GF-D8 (cell line): ENCODE measurements at places on chromosomes 7 and 10.

GRCh38 chr7:149850007-149850594 is 11.9 kb downstream of the ZNF862 start:
- no peak for DNase-seq

- no peak for DNase-seq
Observed at GRCh38 chr10:78398382-78398781, 364.7 kb downstream of the RPS24 start.

GRCh38 chr10:69209787-69210484 is 10.2 kb upstream of the HKDC1 start:
- DNase-seq = no peak

- no peak for DNase-seq
Observed at GRCh38 chr7:151256410-151257045, 8.0 kb upstream of the SMARCD3 start.

- DNase-seq = no peak
Observed at GRCh38 chr10:71547876-71548846, 151.4 kb downstream of the CDH23 start.

GRCh38 chr10:129462257-129462795 is 4.7 kb upstream of the MGMT start:
- no peak for DNase-seq

- no peak for DNase-seq
Observed at GRCh38 chr10:74854610-74855009, 28.2 kb downstream of the KAT6B start.

GRCh38 chr10:33706191-33706590 is 371.7 kb upstream of the NRP1 start:
- DNase-seq = no peak

GRCh38 chr7:100763556-100764140 is 30.3 kb downstream of the ZAN start:
- no peak for DNase-seq

DNA sequence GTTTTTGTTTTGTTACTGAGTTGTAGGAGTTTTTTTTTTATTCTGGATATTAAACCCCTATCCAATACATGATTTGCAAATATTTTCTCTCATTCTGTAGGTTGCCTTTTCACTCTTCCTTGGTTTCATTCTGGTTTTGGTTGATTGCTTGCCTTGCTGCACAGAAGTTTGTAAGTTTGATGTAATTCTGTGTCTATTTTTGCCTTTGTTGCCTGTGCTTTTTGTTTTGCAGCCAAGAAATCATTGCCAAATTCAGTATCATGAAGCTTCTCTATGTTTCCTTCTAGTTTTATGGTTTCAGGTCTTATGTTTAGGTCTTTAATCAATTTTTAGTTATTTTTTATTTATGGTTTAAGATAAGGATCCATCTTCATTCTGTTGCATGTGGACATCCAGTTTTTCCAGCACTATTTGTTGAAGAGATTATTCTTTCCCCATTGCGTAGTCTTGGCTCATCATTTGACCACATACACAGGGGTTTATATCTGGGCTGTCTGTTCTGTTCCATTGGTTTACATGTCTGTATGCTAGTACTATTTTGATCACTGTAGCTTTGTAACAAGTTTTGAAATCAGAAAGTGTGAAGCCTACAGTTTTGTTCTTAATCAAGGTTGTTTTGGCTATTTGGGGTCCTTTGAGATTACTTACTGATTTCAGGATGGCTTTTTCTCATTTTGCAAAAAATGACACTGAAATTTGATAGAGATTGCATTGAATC is 26.4 kb downstream of the BMPR1A start:
- DNase-seq = no peak

- DNase-seq = no peak
Observed at GRCh38 chr7:51113962-51114361, 202.6 kb downstream of the COBL start.

- no peak for DNase-seq
Observed at GRCh38 chr7:110804501-110804900, 286.4 kb upstream of the LRRN3 start.

DNA sequence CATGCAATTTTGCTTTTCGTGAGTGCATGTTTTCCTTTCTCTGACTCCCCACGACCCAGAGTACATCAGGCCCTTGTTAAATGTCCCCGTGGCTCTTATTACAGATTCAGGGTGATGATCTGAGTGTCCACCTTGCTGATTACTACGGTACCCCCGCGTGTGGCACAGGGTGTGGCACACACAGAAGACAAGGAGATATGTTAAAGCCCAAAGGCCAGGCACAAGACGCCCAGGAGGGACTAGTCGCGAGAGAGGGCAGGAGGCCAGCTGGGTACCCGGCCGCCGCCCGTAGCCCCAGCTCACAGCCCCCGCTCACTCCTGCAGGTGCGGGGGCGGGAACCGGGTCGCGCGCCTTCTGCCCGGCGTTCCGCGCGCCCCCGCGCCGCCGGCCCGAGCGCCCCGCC is 281 bp upstream of the EXOC6 start:
- no peak for DNase-seq

DNA sequence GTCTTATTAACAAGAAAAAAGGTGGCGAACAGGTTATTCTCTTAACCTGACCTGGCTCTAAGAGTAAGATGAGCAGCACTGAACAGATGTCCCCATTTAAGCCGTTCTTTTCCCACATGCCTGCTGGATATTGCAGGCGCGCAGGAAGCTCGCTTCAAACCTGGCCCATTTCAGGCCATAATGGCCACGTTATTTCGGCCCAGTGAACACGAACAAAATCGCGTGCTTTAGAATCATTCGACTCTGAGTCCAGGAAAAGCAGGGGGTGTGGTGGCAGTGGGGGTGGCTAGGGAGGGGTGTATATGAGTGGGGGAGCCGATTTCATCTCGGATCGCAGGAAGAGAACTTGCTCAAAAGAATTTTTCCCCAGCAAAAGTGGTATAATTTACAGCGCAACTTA is 6.6 kb upstream of the SP8 start:
- no peak for DNase-seq

DNA sequence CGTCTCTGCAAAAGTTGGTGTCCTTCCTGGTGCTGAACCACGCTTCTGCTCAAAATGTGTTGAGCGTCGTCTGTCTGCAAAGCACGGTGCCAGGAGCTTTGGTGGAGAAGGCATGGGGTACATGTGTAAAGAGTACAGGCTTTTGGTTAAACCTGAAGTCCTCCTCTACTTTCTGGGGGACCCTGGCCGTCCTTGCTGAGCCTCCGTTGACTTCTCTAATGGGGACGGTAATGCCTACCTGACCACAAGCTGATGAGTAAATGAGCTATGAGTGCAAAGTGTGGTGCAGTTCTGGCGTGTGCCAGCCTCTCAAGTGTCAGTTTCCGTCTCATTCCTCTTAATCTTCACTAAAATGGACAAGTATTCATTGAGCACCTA is 527 bp upstream of the HERPUD2 start:
- DNase-seq = peak; percentile 39

- no peak for DNase-seq
Observed at GRCh38 chr7:147774461-147774860, 816.1 kb upstream of the C7orf33 start.

DNA sequence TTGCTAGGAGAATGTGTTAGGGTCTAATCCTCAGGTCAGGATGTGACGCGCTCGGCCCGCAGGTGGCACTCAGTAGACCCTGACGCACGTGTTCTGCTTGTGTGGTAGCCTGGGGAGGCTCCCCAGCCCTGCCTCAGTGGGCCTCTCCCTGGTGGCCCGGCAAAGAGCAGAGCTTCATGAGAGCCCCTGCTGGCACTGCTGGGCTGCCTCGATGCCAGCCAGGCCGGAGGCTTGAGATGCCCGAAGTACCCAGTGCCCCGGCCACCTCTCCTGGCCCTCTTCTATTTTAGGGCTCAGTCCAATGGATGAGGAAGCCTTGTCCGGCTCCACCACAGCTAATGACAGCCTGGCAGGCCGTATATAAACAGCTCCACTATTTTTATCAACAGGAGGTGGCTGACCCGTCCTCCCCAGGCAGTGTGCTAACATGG is 42.0 kb downstream of the PRF1 start:
- no peak for DNase-seq

DNA sequence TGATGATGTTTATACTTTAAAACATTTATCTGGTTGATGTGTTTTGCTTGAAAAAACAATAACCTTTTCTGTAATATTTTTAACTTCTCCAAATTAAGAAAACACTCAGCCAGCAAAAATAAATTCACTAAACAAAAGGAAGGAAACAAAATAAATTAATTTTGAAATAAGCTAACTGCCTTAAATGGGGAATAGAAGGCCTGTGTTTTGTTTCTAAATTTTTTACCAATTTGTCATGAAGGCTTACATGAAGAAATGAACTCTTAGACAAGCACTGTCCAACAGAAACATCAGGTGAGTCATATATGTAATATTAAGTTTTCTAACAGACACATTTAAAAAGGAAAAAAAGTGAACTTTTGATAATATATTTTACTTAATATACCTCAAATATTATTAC is 68.5 kb downstream of the LRRN3 start:
- DNase-seq = no peak

- DNase-seq = no peak
Observed at GRCh38 chr7:64775289-64775688, 18.9 kb upstream of the ZNF138 start.

DNA sequence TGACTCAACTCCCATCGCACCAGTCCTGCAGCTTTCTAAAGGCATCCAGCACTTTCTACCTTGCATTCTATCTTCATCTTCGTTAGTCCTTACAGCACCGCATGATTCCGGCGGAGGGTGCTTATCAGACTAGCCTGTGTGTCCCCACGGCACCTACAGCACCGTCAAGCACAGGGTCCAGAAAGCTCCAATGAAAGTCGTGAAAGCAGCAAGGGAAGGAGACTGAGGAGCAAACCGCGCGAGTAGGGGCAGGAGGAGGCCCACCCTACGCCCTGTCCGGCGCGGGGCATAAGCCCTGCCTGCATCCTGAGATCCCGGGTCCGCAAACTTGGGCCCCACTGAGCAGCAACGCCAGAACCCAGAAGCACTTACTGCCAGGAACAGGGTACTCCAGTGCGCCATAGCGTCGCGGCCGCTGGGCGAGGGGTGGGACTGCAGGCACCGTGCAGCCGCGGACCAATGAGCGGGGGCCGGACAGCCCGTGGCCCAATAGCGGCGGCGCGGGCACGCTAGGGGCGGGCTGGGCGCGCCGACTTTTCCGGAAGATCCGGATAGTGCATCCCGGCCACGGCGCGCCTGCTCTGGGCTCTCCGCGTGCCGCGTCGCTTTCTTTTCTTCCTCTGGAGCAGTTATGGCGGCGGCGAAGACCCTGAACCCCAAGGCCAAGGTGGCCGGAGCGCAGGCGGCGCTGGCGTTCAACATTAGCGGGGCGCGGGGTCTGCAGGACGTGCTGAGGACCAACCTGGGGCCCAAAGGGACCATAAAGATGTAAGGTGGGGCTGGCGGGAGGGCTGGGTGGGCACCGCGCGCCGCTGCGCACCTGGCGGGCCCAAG is 122.1 kb upstream of the VKORC1L1 start:
- peak; percentile 83 for DNase-seq

DNA sequence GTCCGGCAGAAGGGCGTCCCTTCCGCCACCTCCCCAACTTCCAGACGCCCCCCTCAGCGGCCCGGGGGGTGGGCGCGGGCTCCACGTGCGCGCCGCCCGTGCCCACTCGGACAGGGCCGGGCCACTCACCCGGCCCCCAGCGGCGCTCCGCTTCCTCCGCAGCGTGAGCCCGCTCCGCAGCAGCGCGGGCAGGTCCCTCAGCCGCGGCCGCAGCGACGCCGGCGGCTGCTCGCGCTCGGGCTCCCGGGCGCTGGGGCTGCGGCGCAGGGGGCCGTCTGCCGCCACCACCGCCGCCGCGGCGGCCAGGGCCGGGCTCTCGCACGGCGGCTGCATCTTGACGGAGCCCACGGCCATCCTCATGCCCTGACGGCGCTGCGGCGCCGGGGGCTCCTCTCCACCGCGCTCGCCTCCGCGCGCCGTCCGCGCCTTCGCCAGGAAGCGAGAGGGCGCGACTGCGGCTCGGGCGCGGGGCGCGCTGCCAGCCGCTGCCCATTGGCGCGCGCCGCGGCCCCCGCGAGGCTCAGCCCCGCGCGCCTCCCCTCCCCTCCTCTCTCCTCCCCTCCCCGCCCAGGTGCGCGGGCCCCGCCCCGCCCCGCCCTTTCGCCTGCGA is at the start of gene RAPGEF5:
TSS of gene RAPGEF5 (minus strand) at position 454 of the 610 bp plus-strand sequence. CDS start at position 360, 94 bp downstream.
- DNase-seq = no peak

DNA sequence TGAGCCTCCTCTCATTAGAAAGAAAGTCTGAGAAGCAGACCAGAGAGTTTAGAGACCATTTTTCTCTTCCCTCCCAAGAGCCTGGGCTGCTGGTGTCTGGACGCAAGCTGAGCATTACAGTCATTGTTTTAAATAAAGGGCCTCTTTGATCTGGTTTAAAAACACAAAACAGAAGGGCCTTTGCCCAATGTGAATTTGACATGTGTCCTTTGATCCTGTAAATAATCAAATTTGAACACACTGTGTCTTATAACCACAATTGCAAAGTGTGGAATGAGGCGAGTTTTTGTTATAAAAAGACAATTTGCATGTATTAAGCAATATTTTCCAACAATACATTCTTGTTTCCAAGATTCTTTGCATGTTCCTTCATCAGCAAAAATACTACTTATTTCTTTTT is 158.5 kb downstream of the C7orf25 start:
- no peak for DNase-seq

DNA sequence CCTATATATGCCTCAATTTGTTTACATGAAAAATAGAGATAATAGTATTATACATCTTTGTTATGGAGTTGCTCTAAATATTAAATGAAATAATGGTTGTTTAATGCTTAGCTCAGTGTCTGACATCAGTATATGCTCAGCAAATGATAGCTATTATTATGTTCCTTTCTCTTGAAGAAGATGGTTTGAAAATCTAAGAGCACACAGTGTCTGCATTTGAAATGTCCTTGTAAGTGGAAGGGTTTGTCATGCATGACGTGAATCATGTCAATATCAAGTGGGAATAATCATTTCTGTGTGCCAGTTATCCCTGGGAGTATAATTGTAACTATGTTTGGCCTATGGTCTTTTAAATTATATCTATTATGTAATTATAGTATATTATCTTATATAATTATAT is 377.5 kb upstream of the SORCS1 start:
- no peak for DNase-seq

DNA sequence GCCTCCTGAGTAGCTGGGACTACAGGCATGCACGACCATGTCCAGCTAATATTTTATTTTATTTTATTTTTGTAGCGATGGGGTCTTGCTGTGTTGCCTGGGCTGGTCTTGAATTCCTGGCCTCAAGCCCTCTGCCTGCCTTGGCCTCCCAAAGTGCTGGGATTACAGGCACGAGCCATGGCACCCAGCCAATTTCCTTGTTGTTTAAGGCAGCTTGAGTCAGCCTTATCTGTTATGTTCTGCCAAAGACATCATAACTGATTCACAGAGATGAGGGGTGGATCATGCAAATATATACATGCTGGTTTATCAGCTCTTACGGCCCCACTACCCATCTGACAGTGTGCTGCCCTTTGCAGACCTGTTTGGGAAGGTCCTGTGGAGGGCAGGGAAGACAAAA is 826.7 kb downstream of the TYW1 start:
- DNase-seq = no peak

GRCh38 chr7:66766041-66766440 is 25.5 kb downstream of the RABGEF1 start:
- DNase-seq = no peak

DNA sequence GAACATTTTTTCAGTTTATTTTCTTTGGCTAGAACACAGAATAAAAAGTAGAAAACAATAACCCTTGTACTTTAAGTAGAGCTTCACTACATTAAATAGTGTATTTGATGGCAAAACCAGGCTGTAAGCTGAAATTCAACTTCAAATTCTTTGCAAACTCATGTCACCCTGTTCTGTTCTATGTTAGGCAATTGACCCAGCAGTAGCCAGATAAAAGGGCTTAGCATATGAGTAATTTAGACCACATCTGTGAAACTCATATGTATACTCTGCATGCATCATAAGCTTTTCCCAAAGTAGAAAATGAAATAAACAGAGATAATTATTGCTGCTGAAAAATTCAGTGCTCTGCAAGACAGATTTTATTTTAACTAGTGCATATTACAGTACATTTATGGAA is 150.2 kb downstream of the GNAI1 start:
- DNase-seq = no peak
